T-helper 17 cell (primary cell): ENCODE measurements at places on chromosomes 6 and 20. TPM values are rescaled to one million over a fixed set of nuclear protein-coding genes. Genes with fewer than 3 reads are reported as not detected.
A peak's percentile ranks its signal among the peaks of the same experiment; 100 is the strongest.

The PAK5 gene
- total RNA-seq: not detected

- no peaks in the 10 kb centered on the region for H3K4me1 ChIP-seq
- no peaks in the 10 kb centered on the region for H3K36me3 ChIP-seq
- no peak overlapping the region for H3K27ac ChIP-seq
- no peak for DNase-seq
- H3K4me3 ChIP-seq: no peak overlapping the region
These were observed 603.1 kb downstream of the HACE1 start for GRCh38 chr6:104256646-104257045.

DNA sequence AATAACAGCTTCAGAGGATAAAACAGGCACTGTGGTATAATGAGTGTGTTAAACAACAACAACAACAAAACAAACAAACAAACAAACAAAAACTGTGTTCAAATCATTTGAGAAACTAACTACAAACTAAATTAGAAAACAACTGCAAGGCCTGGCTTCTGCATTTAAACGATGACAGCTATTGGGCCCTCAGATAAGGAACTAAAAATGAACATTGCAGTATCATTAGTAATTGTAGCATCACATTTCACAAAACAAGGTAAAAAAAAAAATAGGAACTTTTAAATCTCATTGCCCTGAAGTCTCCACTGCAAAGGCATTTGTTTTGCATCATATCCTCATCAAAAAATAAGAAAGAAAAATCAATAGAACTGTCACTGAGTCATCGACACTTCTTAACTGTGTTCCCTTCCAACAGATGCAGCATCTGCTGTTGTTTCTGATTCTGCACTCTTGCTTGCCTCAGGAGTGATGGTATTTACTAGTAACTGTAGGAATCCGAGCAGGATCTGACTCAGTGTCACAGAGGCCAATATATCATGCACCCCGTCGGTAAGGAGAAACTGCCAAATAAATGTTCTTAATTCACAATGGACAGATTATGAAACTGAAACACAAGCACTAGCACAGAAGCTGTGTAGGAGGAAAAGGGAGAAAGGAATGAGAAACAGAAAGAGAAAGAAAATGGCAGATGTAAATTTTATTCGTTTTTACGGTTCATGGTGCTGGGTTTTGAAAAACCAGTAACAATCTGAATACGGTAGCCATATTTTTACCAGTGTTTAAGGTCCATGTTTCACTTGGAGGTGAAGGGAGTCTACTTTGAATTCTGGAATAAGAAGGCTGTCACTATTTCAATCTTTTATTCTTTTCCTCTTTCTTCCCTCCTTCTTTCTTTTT, 365.7 kb upstream of the EPHA7 start:
- H3K27me3 ChIP-seq: no peaks in the 10 kb centered on the region
- H3K4me1 ChIP-seq: no peaks in the 10 kb centered on the region
- no peak overlapping the region for H3K27ac ChIP-seq
- no peak for DNase-seq
- no peaks in the 10 kb centered on the region for H3K36me3 ChIP-seq
- no peak overlapping the region for H3K4me3 ChIP-seq

DNA sequence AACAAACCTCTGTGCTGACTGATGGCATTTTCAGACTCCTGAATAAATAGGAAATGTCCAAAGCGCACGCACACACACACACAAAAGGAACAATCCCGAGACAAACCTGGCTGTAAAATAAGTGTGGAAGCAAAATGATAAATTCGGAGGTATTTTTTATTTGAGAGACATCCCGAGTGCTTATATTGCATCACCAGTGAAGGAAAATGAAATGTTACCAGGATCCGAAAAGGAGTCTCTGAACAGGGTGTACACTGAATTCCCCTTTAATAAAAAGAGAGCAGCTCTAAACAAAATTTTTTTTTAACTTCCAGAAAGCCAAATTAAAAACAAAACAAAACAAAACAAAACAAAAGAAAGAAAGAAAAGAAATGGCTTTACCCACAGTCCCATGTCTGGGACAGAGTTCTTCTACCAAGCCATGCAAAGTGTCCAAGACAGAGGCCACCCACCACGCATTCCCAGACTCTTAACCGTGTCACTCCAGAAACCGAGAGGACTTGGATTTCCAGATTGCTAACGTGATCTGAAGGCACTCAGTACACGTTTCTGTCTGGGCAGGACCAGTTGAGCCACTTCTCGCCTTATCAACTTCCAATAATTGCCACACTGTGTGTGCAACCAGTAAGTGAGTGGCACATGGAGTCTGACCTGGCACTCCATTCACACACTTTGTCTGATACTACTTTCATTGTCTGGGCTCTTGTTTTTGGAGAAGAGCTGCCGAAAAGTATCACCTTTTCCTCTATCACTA, 817 bp downstream of the ME1 start:
- H3K27me3 ChIP-seq: peaks cover 18% of the 10 kb centered on the region
- no peak for DNase-seq
- H3K36me3 ChIP-seq: no peaks in the 10 kb centered on the region
- H3K4me3 ChIP-seq: peak overlapping the region; percentile 63

GRCh38 chr20:2840967-2841531, 504 bp downstream of the VPS16 start:
- DNase-seq: no peak
- peak overlapping the region; percentile 86 for H3K27ac ChIP-seq
- peak overlapping the region; percentile 86 for H3K4me3 ChIP-seq
- H3K36me3 ChIP-seq: peaks cover 8% of the 10 kb centered on the region
- H3K4me1 ChIP-seq: peaks cover 35% of the 10 kb centered on the region
- H3K27me3 ChIP-seq: no peaks in the 10 kb centered on the region

- no peaks in the 10 kb centered on the region for H3K4me1 ChIP-seq
- H3K27me3 ChIP-seq: peaks cover 10% of the 10 kb centered on the region
- no peak for DNase-seq
- H3K36me3 ChIP-seq: no peaks in the 10 kb centered on the region
- H3K4me3 ChIP-seq: no peak overlapping the region
These were observed 26.9 kb upstream of the MOCS1 start for GRCh38 chr6:39961178-39961577.
